Heart right ventricle (tissue), 16 donors: ENCODE measurements at places on chromosomes 7 and 10. TPM values are rescaled to one million over a fixed set of nuclear protein-coding genes. Genes with fewer than 3 reads are reported as not detected.

GHRHR gene
- total RNA-seq, result not detected

KNDC1 gene
- 0.04 TPM for total RNA-seq

MRC1 gene
- 4.3 TPM for total RNA-seq

ZNF282 gene
- total RNA-seq, result 13.3 TPM

CADPS2 gene
- total RNA-seq, result 17.8 TPM
